ENCODE measurements at places on chromosomes 16 and 17.

- no peak for DNase-seq
Measured at GRCh38 chr16:1990351-1991134, 773 bp downstream of the SYNGR3 start.

- no peak for DNase-seq
Measured at GRCh38 chr16:86219655-86220445, 290.5 kb upstream of the FOXF1 start.

- no peak for DNase-seq
Measured at GRCh38 chr16:69435977-69436820, 11.8 kb downstream of the CYB5B start.

GRCh38 chr17:43756201-43756600 lies 2.4 kb downstream of the SOST start:
- no peak for DNase-seq

DNA sequence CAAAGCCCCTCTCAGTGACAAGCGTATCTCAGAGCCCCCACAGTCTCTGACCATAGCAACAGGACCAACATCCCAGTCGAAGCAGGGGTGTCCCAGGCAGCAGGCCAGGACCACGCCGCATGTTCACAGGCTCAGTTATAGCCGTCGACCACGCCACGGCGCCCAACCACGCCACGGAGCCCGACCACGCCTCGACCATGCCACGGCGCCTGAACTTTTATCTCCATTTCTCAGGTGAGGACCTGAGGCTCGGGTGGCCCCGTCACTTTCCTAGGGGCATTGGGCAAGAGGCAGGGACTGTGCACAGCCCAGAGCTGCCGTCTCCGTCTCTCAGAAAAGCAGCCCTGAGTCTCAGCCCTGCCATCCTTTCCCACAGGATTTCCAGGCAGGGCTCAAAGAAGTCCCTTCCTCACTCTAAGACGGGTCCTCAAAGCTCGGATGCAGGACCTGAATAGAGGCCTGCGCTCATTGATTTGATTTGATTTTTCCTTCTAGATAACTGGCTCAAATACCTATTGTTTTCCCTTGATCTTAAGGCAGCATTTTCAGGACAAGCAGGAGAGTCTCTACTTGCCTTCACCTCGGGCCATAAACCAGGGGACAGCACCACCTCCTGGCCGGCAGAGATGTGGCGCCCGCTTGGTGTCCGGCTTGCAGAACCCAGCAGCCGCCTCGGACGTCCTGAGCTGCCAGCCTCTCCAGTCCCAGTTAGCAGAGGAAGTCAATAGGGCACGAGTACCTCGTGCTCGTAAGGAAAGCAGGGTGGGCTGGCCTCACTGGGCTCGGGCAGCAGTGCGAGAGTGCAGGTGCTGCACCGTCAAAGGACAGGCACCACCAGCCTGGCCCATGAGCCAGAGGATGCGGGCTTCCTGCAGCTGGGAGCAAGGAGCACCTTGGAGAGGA lies 38.8 kb downstream of the C16orf95 start:
- DNase-seq = no peak

DNA sequence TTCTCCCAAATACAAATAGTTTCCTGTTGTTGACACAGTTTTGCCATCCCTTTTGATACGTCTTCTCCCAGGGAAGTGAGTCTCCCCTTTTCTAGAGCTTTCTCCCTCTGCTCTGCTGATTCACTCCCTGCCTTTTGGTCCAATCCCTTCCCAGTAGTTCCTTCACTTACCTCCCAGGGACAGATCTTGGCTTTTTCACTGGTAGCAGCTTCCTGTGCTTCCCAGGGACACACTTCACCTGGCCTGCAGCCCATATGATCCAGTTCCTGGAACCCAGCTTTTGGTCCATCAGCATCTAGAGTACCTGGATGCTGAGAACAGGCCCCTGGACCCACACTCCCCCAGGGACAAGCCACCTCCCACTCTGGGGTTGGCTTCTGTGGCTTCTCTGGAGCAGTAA lies 15.8 kb downstream of the GPR179 start:
- no peak for DNase-seq

GRCh38 chr16:11224096-11224893 lies 31.7 kb downstream of the SOCS1 start:
- DNase-seq = peak; percentile 21

- peak; percentile 36 for DNase-seq
Measured at GRCh38 chr17:63445954-63446752, at the start of gene CYB561. Gene CYB561, minus strand, starts transcription at chr17:63446306. Its CDS starts 8,759 bp downstream, at chr17:63437547.

GRCh38 chr16:11032000-11032921 lies 87.9 kb downstream of the CLEC16A start:
- no peak for DNase-seq

GRCh38 chr16:85681255-85681654 lies 7.5 kb downstream of the GINS2 start:
- DNase-seq = no peak

DNA sequence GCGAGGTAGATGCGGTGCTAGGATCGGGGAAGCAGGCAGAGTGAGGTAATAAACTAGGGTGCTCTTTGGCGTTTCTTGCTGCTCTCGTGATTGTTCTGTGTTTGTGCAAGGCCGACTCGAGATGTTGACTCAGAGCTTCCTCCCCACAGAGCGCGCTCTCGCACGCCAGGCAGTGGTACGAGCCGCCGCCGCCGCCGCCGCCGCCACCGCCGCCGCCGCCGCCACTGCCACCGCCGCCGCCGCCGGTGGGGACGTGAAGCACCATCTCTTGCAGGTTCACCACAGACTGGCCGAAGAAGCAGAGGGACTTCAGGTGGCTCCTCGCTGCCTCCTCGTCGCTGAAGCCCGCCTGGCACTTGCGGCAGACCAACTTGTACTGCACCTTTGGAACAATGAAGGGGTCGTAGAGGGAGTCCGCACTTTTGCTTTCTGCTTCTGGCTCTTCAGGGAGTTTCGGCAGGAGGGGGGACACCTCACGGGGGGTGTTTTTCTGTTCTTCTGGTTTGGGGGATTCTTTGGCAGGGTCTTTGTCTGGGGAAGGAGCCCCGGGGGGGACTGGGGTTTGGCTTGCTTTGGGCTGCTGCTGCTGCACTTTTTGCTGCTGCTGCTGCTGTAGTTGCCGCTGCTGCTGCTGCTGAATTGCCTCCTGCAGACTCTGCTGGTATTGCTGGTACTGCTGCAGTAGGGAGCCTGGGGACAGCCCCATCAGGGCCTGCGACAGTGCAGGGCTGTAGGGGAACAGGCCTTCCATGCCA lies 260.2 kb downstream of the ZFHX3 start:
- DNase-seq = peak; percentile 32

- DNase-seq = no peak
Measured at GRCh38 chr17:79670537-79671084, 59.8 kb upstream of the RBFOX3 start.

DNA sequence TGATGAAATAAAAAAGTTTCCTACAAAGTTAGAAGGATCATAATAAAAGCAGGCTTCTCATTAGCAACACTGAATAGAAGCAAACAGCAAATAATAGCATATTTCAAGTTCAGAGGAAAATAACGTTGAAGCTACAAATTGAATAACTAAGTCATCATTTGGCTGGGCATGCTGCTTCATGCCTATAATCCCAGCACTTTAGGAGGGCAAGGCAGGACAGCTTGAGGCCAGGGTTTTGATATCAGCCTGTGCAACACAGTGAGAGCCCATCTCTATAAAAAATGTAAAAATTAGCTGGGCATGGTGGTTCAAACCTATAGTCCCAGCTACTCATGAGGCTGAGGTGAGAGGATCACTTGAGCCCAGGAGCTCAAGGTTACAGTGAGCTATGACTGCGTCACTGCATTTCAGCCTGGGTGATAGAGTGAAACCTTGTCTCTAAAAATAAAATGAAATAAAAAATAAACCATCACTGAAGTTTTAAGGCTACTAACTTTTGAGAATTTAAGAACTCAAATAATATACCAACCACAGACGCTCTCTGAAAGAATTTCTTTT lies 25.5 kb downstream of the NCOR1 start:
- no peak for DNase-seq

DNA sequence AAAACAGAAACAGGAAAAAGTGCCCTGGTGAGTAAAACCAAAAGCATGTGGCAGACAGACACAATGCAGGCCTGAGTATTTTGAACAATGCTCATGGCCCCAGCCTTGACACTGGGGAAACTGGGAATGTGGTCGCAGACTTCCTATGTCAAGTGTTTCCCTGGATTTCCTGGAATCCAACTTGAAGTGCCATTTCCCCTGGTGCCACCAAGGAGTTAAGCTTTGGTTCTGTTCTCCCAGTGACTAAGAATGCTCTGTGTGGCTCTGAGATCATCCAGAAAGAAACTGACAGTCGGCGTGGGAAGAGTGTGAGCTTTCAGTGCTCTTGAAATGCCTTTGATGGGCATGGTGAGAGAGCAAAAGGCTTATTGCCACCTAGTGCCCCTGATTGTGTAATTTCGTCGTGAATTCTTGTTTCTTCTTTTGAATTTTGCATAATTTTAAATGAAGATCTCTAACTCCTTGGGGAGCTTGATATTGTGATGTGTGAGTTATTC lies 96.0 kb downstream of the YPEL2 start:
- DNase-seq = no peak

- DNase-seq = no peak
Measured at GRCh38 chr17:58415371-58416055, 1.8 kb downstream of the RNF43 start.

GRCh38 chr16:85759631-85760419 lies 8.9 kb upstream of the C16orf74 start:
- DNase-seq = no peak

DNA sequence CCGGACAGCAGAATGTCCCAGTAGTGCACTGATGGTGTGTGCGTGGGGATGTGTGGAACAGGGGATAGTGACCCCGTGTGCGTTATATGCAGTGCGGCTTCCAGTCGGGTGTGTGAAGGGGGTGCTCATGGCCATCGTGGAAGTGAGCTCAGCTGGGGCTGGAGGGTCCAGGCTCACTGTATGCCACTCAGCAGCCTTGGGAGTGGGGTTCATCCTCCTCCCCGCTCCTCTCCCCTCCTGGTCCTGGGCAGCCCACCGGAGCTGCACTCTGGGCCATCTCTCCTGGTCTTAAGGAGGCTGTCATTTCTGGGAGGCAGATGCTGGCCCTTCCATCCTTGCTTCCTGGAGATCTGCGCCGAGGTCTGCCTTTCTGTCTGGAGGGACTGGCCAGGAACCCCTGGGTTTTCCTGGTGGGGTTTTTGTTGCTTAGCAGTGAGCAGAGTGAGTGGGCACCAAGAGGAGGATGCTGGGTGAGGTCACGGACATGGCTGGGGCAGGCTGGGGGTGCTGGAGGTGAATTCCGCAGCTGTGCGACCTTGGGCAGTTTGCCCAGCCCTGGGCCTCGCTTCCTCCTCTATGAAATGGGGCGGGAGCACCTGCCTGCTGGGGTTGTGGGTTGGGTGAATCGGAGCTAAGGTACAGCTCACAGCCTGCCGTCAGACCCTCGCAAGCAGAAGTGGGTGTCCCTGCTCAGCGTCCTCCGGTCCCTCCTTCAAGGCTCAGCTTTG lies 164.1 kb downstream of the SEC14L1 start:
- no peak for DNase-seq

DNA sequence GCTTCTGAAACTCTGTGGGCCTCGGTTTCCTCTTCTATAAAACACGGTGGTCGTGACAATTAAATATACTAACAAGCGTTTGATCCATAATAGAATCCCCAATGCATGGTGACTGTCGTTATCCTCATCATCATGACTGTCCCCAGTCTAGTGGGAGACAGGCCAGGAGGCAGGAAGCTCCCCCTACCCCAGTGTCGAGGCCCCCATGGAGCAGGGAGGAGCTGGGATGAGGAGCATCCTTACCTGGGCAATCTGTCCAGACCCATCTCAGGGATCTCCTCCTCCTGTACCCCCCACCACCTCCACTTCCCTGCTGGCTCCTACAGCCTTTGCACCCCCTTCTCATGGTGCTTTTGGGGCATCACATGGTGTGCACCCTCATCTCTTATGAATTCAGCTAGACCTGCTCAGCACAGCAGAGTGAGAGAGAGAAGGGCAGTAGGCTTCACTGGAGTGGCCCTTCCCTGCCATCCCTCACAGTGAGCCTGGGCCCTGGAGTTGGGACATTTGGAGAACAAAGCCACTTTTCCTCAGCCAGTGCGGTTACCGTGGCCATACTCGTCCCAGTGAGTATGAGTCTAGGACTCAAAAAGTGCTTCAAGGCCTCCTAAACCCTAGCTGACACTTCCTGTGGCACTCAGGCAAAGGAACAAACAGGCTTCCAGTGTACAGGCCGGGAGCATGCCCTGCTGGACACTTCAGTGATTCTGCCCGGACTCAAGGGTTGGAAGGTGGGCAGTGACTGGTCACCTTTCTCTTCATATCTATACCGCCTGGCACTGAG lies 148.6 kb downstream of the CLEC16A start:
- DNase-seq = no peak

DNA sequence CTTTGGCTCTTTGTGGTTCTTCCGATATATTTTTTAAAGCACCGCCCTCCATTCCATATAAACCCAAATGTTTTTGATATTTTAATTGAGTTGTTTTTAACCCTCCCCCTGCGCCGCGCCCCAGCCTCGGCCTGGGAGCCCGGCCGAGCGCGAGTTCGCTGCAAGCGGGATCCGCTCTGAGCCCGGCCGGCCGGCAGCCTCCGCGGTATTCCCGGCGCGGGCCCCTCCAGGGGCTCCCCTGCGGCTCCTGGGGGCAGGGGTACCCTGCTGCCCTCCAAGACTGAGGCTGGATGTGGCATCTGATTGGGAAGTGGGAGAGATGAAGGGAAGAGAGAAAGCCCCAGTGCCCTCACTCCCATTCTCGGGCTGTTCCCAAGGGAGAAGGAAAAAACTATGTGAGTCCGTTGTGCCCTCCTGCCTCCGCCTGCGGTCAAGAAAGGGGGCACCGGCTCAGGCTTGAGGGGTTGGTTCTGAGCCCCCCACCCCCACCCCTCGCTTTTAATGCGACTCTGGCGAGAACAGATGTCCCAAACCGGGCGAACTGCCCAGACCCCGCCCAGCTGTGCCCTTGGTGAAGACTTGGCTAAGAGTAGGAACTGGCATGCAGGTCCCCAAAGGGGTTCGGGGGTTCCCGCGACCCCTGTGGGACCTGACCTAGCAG lies 8.6 kb downstream of the NEUROD2 start:
- no peak for DNase-seq
